ENCODE measurements at places on chromosomes 2 and 18.
A peak's percentile ranks its signal among the peaks of the same experiment; 100 is the strongest.

DNA sequence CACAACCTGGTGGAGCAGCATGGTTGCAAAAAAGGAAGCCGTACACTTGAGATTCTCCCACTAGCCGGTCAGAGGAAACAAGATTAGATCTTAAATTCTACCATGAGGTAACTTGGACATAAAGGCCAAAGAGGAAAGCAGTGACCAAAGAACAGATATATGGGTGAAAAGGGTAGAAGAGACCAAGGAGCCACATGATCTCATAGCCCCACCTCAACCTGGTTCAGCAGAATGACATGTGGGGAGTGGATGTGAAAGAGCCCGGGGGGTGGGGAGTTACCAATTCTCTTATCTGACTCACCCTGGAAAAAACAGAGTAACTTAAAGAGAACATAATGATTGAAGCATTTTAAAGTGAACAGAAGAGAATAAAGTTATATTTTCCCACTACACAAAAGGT, 683.0 kb downstream of the DSC3 start:
- no peak overlapping the region for H3K27ac ChIP-seq
- H3K36me3 ChIP-seq = no peaks in the 10 kb centered on the region
- H3K4me3 ChIP-seq = no peak overlapping the region
- no peaks in the 10 kb centered on the region for H3K27me3 ChIP-seq

DNA sequence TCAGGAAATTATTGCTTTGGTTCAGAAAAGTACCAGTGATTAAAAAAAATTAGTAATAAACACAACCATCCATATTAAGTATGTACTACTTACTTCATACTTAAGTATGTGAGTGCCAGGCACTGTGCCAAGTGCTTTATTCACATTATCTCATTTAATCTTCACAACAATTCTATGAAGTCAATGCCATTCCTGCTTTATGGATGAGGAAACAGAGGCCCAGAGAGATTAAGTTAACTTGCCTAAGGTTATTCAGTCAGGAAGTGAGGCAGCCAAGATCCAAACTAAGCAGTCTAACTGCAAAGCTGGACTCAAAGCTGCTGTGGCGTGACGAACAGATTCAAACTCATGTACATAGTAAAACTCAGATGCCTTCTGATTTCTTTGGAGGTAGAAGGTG, 22.3 kb downstream of the DTNB start:
- no peak for DNase-seq
- H3K4me3 ChIP-seq = no peak overlapping the region
- no peaks in the 10 kb centered on the region for H3K27me3 ChIP-seq
- no peaks in the 10 kb centered on the region for H3K4me1 ChIP-seq

GRCh38 chr2:20052861-20053281, 1.4 kb upstream of the LAPTM4A start:
- H3K36me3 ChIP-seq = no peaks in the 10 kb centered on the region
- peaks cover 28% of the 10 kb centered on the region for H3K4me1 ChIP-seq
- no peak for DNase-seq
- no peak overlapping the region for H3K4me3 ChIP-seq
- H3K27me3 ChIP-seq = peaks cover 9% of the 10 kb centered on the region

GRCh38 chr2:239379641-239380170, 21.1 kb downstream of the HDAC4 start:
- DNase-seq = peak; percentile 33
- H3K27ac ChIP-seq = no peak overlapping the region
- H3K4me1 ChIP-seq = peaks cover 17% of the 10 kb centered on the region
- peaks cover 2% of the 10 kb centered on the region for H3K36me3 ChIP-seq

DNA sequence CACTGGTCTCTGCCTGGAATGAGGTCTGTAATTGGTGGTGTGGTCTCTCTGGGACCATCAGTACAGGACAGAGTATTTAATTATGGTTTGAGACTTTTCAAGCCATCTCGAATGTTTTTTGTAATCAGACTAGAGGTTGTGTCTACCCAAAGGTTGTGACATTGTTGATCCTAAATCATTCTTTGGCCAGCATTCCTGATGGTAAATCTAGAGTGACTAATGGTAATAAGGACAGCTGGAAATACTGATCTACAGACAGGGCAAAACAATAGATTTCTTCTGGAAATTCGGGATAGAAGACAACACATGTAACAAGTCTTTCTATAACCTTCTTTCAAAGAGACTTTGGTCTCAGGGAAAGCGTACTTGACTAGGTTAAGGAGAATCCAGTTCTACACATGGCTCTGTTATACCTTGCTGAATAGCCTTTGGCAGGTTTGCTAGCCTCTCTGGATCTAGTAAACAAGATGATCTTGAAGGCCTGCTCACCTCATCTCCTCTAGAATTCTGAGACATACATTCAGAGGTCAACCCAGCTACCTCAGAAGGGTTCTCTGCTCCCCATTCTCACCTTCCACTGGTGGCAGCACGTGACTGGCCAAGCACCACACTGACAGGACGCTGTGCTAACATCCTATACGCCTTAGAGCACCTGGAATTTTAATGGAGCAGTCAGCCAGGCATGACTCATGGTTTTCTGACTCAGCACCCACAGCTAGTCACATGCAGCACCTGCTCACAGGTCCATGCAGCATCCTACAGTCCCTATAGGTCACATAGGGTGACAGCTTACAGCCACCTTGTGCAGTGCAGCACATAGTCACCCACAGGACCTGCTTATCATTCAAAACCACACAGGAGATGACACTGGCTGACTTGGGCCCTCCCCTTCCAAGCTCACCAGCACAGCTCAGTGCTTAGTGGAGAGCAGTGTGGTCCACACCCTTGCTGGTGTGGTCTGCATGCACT, 12.2 kb downstream of the PLB1 start:
- H3K36me3 ChIP-seq = no peaks in the 10 kb centered on the region
- no peak overlapping the region for H3K27ac ChIP-seq
- peak; percentile 30 for DNase-seq
- no peak overlapping the region for H3K4me3 ChIP-seq
- peaks cover 4% of the 10 kb centered on the region for H3K4me1 ChIP-seq

Measured in CD4-positive, alpha-beta T cell (primary cell).